ENCODE measurements at places on chromosomes 13 and 19.

DNA sequence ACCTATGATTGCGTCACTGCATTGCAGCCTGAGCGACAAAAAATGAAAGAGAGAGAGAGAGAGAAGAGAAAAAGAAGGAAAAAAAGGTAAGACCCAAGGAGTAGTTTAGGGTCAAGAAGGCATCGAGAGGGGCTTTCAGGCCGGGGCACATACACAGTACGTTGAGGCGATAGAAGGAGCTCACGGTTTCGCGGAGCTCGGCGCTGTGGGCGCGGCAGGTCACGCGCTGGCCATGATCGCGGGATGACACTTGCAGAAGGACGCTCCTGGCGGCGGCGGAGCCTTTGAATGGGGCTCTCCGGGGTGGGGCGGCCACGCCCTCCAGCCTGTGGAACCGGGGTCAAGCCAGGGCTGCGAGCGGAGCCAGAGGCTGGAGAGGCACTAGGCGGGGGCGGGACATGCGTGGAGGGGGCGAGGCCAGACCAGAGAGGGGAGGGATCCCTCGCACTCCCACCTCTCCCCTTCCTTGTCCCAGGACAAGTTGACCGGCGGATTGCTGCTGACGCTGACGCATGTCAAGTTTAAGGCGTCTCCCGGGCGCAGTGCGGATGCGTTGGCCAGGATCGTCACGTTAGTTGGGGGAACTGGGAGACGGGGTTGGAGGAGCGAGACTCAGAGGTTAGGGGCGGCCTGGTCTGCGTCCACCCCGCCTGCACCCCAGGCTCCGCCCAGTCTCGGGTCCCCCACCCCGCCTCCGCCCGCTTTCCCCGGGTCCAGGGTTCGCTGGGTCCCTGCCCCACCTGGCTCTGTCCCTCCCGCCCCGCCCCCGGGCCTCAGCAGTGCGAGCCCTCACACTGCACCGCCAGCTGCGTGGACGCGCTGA, 6.9 kb downstream of the NPHS1 start:
- DNase-seq = no peak

DNA sequence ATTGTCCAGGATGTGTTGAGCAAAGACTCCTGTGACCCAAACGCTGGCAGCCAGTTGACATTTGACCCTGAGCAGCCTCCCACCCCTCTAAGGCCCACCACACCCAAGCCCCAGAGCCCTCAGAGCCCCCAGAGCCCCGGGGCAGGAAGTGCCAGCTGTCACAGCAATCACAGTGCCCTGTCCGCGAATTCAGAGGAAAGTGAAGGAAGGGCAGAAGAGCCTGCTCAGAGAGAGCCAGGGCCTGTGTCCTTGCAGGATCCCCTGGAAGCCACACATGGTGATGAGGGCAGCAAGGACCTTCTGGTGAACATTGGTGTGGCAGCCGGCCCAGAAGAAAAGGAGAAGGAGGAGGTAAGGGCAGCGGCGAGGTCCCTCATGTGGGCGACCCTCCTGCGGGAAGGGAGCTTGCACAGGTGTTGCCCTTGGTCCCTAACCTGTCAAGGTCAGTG, 63.7 kb downstream of the SPATA13 start:
- no peak for DNase-seq

DNA sequence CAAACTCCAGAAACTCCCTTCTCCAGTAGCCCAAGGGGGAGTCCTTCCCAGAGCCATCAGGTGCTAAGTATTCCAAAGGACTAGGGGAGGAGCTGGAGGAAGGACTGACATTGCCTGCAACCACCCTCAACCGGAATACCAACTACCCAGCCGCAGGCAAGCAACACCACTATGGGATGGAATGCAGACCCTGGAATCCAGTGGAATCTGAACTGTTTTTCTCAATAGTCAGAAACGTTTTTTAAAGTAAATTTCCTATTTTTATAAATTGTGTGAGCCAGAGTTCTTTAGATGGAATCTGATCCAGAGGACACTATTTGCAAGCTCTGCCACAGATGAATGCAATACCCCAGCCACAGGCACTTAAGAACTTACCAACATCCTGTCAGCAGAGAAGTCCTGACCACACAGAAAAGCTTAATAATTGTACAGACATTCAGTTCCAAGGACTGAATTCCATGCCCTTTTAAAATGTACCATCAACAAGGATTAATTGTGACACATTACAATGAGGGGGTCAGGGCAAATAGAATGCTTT, 92.1 kb downstream of the USP12 start:
- DNase-seq = no peak

GRCh38 chr19:57664269-57665127, 4.2 kb upstream of the ZSCAN4 start:
- no peak for DNase-seq

- no peak for DNase-seq
Measured at GRCh38 chr19:6800991-6801484, 28.5 kb downstream of the VAV1 start.

DNA sequence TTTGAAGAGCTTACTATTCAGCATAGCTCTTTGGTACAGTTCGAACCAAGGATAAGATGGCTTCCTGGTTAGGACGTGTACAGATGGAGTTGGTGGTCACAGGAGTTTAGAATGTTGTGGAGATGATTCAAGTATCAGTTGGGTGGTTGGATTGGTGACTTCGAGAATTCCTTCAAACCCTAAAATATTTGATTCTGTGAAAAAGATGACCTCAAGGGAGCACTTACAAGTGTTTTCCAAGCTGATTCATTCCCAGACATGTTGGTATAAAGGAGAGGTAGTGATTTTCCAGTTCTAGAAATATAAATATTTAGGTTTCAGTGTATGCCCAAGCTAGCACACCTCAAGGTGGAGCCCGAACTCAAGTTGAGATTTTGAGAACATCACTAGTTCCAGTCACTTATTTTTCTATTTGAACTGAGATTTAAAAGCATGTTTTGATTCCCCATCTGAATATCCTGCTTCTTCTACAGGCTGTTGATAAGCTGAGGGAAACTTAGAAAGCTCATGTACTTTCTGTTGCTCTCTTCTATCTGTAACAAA, 306.1 kb downstream of the DCT start:
- DNase-seq = no peak

DNA sequence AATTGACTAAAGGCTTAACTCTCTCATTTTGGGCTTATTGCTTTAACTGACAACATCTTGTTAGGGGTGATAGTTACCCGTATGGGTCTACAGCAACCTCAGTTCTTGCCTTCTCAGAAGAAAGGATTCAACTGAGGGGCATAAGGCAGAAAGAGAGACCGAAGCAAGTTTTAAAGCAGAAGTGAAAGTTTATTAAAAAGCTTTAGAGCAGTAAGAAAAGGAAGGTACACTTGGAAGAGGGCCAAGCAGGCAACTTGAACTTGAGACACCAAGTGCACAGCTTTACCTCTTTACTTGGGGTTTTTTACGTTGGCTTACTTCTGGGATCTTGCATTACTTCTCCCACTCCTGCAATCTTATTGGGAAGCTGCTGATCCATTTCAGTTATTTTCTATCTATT, 246.9 kb upstream of the PRR20A start:
- no peak for DNase-seq

- no peak for DNase-seq
Measured at GRCh38 chr19:18905058-18905456, 9.1 kb upstream of the CERS1 start.

DNA sequence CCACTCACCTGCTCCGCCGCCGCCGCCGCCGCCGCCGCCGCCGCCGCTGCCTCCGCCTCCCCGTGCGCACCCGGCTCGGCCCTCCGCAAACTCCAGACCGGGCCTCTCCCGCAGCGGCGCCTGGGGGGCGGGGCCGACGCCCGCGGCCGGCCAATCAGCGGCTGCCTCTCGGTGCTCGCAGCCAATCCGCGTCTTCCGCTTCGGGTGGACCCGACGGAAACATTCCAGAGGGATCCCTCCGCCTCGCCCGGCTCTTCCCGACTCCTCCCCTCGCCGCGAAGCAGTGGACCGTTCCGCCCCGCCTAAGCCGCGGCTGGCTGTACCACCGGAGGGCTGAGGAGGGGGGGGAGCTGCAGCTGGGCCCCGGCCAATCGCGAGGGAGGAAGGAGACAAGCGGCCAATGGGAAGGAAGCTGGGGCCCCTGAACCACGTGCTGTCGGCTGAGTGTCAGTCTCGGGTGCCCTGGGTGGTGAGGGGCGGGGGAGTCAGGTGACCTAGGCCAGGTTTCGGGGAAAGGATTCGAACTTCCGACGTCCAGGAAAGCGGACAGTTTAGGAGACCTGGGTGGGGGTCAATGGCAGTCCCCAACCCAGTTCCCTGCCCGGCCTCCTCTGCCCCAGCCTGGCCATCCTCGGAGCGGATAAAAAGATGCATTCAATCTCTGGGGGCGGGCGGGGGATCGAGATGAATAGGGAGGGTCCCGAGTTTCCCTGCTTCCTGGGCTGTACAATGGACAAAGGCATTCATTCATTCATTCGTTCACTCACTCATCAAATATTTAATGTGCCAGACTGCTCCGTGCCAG, at the start of gene GIPC1:
Gene GIPC1 (minus strand): TSS at position 99 of the 805 bp plus-strand sequence. CDS start 13,151 bp downstream, outside the sequence.
- peak; percentile 81 for DNase-seq

DNA sequence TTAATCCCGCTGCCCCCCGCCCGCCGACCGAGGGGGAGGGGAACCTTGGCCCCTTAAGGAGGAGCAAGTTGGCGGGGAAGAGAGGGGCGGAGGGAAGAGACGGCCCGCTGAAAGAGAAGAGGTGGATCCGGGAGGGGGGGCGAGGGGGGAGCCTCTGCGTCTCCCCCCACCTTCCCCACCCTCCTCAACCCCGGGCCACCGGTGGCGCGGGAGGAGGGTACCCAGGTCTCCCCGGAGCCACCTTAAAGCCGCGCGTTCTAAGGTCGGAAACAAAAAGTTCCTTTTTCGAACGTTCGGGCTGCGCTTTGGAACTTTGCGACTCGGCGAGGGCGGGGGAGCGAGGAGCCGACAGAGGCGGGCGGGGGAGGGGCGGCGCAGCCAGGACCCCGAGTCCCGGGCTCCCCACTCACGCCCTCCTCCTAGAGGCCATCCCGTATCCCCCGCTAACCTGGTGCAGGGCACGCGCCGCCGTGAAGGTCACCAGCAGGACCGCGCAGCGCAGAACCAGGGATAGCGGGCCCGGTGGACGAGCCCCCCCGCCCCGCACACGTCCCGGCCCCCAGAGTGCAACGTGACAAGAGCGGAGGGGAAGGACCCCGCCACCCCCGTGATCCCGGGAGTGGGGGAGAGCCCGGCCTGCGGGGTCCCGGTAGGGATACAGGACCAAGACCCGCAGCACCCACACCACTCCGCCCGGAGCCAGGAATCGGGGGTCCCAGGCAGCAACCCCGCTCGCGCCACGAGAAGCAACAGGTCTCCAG, 659 bp downstream of the ERF start:
- DNase-seq = peak; percentile 63

- peak; percentile 87 for DNase-seq
Measured at GRCh38 chr19:17847538-17848366, at the start of gene JAK3. Gene JAK3, minus strand, starts transcription at chr19:17847982. Its CDS starts 3,565 bp downstream, at chr19:17844417.

GRCh38 chr19:54128441-54128725, 9.2 kb upstream of the CNOT3 start:
- no peak for DNase-seq

- DNase-seq = no peak
Measured at GRCh38 chr13:40342901-40343300, 323.5 kb downstream of the FOXO1 start.

DNA sequence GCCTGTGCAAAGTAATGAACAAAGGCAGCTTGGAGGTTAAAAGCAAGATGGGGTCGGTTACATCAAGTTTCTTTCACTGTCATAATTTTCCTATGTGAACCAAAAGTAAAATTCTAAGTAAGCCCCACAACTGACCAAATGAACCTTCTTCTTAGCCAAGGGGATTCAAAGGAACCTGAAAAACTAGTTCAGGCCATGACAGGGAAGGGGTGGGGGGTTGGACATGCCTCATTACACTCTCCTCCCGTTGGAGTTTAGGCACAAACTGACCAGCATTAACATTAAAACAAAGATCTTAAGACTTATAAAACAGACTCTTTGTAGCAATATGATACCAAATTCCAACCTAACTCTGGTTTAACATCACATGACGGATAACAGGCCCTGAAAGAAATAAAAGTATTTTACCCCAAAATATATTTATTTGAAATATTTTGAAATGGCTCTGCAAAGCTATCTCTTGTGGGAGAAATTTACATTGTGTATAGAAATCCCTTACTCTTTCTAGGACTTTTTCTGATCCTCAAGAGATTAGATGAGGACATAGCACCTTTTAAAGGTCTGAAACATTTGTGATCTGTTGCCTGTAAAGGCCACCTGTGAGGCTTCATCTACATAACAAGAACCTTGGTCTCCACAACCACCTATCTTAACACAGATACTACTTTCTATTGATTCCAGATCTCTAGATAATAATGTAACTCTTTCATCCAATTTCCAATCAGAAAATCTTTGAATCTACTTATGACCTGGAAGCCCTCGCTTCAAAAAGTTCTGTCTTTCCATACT, 1829.0 kb upstream of the MIR17HG start:
- no peak for DNase-seq
